Naive thymus-derived CD4-positive, alpha-beta T cell (primary cell): ENCODE measurements at places on chromosomes 7 and 10. TPM values are rescaled to one million over a fixed set of nuclear protein-coding genes. Genes with fewer than 3 reads are reported as not detected.

DNA sequence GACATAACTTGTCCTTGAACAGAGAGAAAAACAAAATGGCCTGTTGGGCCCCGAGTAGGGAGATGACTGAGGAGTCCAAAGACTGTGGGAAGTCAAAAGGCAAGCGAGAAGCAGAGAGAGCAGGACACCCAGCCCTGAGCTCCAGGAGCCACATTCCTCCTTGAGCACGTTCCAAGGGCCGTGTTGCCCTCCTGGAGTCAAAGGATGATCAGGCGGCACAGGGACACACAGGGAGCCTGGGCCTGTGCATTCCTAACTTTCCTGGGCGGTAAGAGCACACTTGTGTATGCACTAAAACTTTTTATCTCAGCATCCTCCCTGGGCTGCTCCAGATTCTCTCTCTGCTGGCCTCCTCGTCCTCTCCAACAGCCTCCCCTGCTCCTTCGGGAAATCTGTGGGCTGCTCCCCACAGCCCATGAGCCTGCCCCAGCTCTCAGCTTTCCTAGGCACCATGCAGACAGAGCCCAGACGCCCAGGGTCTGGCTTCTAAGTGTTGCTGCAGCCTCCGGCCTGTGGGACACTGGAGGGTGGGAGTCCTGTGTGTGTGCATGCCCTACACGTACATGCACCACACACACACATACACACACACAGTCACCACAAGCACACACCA is 281.8 kb downstream of the POU6F2 start:
- H3K36me3 ChIP-seq: no peaks in the 10 kb centered on the region
- H3K4me1 ChIP-seq: no peaks in the 10 kb centered on the region
- no peak overlapping the region for H3K27ac ChIP-seq
- DNase-seq: no peak
- no peaks in the 10 kb centered on the region for H3K27me3 ChIP-seq

GRCh38 chr7:33781796-33782195 is 123.5 kb upstream of the BMPER start:
- no peak overlapping the region for H3K27ac ChIP-seq
- H3K4me3 ChIP-seq: no peak overlapping the region
- no peaks in the 10 kb centered on the region for H3K27me3 ChIP-seq
- H3K4me1 ChIP-seq: no peaks in the 10 kb centered on the region
- no peaks in the 10 kb centered on the region for H3K36me3 ChIP-seq
- no peak for DNase-seq

DNA sequence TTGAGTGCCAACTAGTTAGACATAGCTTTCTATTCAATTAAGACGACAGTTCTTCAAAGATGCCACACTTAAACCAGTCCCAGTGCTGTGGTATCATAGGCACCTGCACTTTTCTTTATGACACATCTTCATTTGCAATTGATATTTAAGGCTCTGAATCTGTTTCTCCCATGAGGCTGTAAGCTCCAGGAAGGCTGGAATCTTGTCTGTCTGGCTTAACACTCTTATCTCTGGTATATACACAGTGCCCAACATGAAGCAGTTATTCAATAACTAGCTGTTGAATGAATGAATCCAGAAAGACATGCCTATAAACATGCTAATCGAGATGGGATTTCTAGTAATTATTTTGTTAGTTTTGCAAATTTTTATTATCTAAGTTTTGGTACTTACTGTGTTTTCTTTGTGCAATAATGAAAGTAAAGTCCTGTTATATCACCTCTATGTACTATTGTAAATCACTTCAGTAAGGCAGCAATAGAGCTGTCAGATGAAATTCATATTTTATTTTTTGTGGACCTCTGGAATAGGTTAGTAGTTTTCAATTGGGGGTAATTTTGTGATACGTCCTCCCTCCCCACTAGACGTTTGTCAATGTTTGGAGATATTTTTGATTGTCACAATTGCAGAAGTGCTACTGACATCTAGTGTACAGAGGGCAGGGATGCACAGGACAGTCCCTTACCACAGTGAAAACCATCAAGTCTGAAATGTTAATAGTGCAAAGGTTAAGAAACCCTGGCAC is 51.3 kb upstream of the STEAP4 start:
- H3K27ac ChIP-seq: no peak overlapping the region
- H3K27me3 ChIP-seq: no peaks in the 10 kb centered on the region

Gene SPDYE16
- total RNA-seq: 0.49 TPM
